Activated CD4-positive, alpha-beta memory T cell treated with anti-CD3 and anti-CD28 coated beads for 36 hours (primary cell): ENCODE measurements at places on chromosomes 4 and X. TPM values are rescaled to one million over a fixed set of nuclear protein-coding genes. Genes with fewer than 3 reads are reported as not detected.

GRCh38 chr4:139763672-139764071, 98.1 kb downstream of the MGST2 start:
- no peak for DNase-seq

- no peak for DNase-seq
Measured at GRCh38 chr4:39363773-39364393, 2.3 kb downstream of the RFC1 start.

GRCh38 chr4:48337731-48338130, 3.6 kb upstream of the SLAIN2 start:
- DNase-seq, result no peak

DNA sequence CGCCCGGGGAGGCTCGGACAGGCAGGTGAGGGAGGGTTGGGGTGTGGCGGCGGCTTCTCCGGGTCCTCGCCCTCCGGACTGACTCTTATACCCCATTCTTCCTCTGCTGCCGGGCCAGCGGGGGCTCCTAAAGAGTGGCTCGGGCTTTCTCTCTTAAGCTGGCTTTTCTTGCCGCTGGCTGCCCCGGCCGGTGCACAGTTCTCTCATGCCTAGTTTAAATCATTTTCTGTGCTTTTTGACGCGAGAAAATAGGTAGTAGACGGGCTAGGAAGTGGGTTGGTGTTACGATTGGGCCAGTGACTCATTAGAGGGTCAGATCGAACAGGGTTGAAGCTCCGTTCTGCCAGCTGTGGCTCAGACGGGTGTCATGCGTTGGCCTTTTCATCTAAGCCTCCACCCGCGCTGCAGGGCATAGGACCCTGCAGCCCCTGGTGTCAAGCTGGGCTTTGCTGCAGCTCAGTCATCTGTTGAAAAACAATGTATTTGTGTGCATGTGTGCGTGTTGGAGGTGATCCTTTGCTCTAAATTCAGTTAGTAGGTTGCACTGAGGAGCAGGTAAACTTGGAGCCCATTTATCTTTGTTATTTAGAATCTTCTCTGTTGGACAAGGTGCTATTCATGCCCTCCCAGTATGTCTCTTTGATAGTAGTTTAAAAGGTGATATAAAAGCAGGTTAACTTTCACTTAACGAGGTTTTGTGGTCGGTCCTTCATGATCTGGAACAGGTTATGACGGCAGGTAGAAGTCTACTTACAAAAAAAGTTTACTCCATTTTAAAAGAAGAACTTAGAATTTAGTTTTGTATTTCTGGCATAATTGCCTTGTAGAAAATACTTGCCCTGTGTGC, 802 bp downstream of the BMP2K start:
- DNase-seq, result peak; percentile 70

DNA sequence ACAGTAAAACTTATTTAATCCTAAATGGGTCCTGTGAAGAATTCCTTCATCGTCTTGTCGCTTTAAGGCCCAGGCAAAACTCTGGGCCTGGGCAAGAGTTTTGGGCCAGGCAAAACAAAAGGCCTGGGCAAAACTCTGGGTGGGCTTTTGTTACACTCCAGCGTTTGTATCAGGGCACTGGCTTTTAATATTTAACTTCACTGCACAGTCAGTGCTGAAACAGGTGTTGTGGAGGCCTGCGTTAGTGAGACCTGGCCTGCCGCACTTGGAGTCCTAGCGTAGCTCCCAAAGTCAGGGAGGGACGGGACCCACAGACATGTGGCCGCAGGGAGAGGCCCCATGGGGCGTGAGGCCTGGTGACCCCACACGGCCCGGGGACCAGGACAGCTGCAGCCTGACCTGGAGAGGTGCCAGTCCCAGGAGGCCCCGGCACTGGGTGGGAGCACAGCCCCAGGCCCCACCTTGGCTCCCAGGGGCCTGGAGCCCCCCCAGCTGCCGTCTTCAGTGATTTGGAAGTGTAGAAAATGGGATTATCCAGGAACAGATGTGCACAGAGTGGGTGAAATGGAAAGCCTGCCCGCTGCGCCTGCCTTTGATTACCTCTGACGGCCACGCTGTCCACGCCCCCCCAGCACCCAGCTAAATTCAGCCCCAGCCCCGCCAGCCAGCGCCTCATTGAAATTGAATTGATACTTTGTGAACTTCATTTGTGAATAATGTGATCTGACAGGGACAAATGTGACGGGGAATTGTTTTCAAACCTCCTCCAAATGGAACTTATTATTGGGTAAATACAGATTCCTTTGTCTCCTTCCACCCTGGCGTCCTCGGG, 132.9 kb upstream of the NKX1-1 start:
- DNase-seq, result no peak

DNA sequence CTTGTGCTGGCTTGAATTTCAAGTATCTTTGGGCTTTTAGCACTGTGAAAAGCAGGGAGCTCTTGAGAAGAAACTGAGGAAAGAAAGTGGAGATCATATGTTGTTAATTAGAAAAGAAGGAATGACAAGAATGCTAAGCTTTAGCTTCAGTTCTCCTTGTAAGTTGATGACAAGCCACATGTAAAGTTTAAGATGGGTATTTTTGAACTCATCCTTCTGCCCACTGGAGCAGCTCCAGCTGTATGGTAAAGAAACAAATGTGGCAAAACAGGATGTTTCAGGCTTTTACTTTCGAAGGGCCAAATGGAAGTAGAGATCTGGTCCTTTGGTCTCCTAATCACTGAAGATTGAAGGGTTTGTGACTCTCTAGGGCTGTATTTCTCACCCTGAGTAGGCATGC, 137.8 kb downstream of the GUCY2F start:
- DNase-seq, result no peak

DNA sequence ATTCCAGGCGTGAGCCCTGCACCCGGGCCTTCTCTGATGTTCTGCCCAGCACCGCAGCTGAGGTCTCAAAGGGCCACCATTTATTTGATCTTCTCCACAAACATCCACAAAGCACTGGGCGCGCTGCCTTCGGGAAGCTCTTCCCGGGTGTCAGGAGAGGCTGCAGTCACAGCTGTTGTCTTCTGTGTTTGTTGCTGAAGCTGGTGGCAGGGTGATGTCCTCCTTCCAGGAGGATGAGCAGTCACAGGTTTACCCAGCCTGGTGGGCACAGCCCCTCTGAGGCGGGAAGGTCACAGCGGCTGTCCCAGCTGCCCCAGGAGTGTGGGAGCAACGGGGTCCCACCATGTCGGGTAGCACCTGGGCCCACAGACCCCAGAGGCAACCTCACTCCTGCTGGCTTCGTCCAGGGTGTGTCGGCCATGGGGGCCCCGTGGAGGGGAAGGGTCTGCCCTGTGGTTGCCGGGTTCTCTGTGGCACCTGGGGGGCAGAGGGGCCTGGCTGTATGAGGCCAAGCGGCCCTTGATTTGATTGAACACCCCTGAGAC, 27.6 kb downstream of the FGFRL1 start:
- DNase-seq, result no peak

GRCh38 chr4:172892300-172892699, 276.3 kb upstream of the GALNT7 start:
- DNase-seq, result no peak

DNA sequence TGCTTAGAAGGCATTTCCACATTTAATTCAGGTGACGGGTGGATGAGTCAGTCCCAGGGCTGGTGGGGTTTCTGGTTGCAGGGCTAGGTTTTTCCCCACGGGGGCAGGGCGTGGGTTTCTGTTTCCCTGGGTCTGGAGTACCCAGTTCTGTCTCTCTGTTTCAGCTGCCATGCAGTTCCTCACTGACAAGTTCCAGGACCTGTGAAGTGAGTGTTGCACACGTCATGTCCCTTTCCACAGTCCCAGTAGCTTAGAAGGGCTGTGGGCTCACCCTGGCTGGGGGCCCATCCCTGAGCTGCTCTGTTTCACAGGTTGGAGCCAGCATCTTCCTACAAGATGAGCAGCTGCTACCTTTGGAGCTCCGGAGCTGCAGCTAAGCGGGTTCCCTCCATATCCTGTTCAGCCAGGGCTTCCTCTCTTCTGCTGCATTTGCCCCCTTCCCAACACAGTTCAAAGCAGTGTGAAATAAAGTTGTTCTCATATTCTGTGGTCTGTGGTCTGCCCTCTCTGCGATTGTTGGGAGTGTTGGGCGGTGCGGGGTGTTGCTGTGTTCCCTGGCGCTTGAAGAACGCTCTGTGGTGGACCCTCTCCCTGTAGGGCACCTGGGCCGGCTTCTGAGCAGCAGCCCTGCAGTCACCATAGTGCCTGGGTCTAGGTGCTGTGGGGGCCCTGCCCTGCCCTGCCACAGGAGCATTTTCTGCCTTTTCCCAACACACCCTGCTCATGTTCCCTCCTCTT, 3.9 kb downstream of the LOC101059915 start:
- peak; percentile 82 for DNase-seq

DNA sequence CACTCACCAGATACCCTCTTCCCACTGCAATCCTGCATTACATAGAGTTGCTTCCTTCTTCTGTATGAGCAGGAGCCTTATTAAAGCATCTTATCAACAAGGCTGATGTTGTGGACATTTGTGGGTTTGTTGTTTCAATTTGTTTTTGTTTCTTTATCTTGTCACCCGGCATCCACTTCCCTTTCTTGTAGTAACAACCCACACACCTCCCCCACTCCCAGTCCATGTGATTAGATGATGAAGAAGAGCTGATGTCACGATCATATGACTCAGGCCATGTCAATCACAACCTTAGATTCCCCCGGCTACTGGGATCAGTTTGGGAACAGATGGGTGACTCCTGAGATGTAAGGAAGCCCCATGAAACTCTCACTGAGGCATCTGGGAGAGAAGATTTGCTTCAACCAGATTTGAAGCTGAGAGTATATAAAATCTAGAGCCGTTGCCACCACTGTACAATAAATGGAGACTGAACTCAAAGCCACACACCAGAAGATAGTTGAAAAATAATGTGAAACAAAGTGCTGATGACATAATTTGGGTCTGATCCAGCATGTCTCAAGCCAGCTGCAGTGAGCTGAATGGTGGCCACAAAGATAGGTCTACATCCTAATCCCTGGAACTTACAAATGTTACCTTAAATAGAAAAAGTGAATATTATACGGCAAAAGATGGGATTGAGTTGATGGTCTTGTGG, 34.1 kb upstream of the SRD5A3 start:
- no peak for DNase-seq

GRCh38 chrX:153471663-153472280, 1.4 kb upstream of the HAUS7 start:
- DNase-seq, result no peak

DNA sequence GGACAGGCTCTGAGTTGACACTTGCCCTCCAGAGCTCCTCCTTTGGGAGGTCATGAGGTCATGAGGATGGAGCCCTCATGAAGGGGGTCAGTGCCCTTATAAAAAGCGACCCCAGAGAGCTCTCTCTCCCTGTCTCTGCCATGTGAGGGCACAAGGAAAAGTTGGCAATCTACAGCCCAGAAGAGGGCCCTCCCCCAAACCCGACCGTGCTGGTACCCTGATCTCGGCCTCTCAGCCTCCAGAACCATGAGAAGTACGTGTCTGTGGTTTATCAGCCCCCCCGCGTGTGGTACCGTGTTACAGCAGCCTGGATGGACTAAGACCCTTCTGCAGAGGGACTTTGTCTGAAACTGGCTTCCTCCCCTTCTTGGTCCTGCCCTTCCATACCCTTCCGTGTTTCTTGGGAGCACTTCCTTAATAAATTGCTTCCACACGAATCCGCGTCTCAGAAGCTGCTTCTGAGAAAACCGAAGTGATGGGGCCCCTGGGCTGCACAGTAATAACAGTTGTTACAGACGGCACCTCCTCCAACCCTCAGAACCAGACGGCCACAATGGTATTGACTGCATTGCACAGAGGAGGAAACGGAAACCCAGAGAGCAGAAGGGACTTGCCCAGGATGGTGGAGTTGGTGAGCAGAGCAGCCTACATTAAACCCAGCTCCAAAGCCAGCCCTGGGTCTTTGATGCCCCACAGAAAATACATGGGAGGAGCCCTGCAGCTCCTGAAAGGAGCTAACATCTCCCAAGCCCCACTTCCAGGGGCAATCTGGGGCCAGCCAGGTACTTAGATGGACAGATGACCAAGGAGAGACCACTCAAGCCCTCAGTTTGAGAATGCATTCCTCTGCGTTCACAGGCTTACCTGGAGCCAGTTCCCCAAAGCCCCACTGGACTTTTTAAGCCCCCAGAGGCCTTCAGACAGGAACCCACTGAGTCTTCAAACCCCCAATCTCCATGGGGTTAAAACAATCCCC, 242.7 kb downstream of the BCOR start:
- DNase-seq, result peak; percentile 88

TMEM271 gene
- not detected for total RNA-seq

TCEAL5 gene
- not detected for total RNA-seq

ABLIM2 gene
- 0.63 TPM for total RNA-seq

GUCY1B1 gene
- 0.36 TPM for total RNA-seq

PNCK gene
- total RNA-seq, result not detected

CLCN4 gene
- total RNA-seq, result not detected

DDIT4L gene
- total RNA-seq, result 0.34 TPM

FANCB gene
- 12.0 TPM for total RNA-seq

KLHL13 gene
- total RNA-seq, result 0.07 TPM
